ENCODE measurements at places on chromosomes 2 and 18. TPM values are rescaled to one million over a fixed set of nuclear protein-coding genes. Genes with fewer than 3 reads are reported as not detected.

- no peaks in the 10 kb centered on the region for H3K4me1 ChIP-seq
- no peaks in the 10 kb centered on the region for H3K27me3 ChIP-seq
- H3K36me3 ChIP-seq: no peaks in the 10 kb centered on the region
- H3K4me3 ChIP-seq: no peak overlapping the region
- no peak overlapping the region for H3K27ac ChIP-seq
These were observed 1073.3 kb upstream of the CDH2 start for GRCh38 chr18:29250259-29250658.

DNA sequence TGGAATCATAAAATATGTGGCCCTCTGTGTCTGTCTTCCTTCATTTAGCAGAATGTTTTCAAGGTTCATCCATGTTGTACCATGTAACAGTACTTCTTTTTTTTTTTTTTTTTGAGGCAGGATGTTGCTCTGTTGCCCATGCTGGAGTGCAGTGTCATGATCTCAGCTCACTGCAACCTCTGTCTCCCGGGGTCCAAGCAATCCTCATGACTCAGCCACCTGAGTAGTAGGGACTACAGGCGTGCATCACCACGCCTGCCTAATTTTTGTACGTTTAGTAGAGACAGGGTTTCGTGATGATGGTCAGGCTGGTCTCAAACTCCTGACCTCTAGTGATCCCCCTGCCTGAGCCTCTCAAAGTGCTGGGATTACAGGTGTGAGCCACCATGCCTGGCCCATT, 31.2 kb downstream of the RAB1A start:
- no peak overlapping the region for H3K4me3 ChIP-seq
- peaks cover 3% of the 10 kb centered on the region for H3K27me3 ChIP-seq
- no peak for DNase-seq
- peaks cover 13% of the 10 kb centered on the region for H3K4me1 ChIP-seq
- H3K36me3 ChIP-seq: peaks cover 7% of the 10 kb centered on the region

- H3K27me3 ChIP-seq: peaks cover 2% of the 10 kb centered on the region
- H3K27ac ChIP-seq: no peak overlapping the region
- no peaks in the 10 kb centered on the region for H3K36me3 ChIP-seq
- H3K4me3 ChIP-seq: no peak overlapping the region
These were observed 403.9 kb upstream of the CYRIA start for GRCh38 chr2:17069564-17069963.

GRCh38 chr2:48508461-48509124, 21.4 kb upstream of the STON1 start:
- peaks cover 52% of the 10 kb centered on the region for H3K36me3 ChIP-seq
- H3K27me3 ChIP-seq: no peaks in the 10 kb centered on the region
- H3K4me3 ChIP-seq: no peak overlapping the region
- peak overlapping the region; percentile 74 for H3K27ac ChIP-seq
- H3K4me1 ChIP-seq: peaks cover 18% of the 10 kb centered on the region
- no peak for DNase-seq

- no peaks in the 10 kb centered on the region for H3K36me3 ChIP-seq
- peak overlapping the region; percentile 62 for H3K27ac ChIP-seq
- no peak for DNase-seq
- no peak overlapping the region for H3K4me3 ChIP-seq
- no peaks in the 10 kb centered on the region for H3K4me1 ChIP-seq
These were observed 273.3 kb downstream of the NDUFA10 start for GRCh38 chr2:239751679-239752355.

- no peaks in the 10 kb centered on the region for H3K36me3 ChIP-seq
- H3K27me3 ChIP-seq: peaks cover 6% of the 10 kb centered on the region
- no peaks in the 10 kb centered on the region for H3K4me1 ChIP-seq
- no peak for DNase-seq
These were observed 12.7 kb downstream of the GKN2 start for GRCh38 chr2:68939962-68940361.

GRCh38 chr2:96108541-96109360, 7.6 kb downstream of the ADRA2B start:
- DNase-seq: no peak
- H3K4me1 ChIP-seq: no peaks in the 10 kb centered on the region
- no peak overlapping the region for H3K27ac ChIP-seq
- H3K4me3 ChIP-seq: no peak overlapping the region

FEV gene
- not detected for polyA plus RNA-seq

MC2R gene
- polyA plus RNA-seq: not detected

L3MBTL4 gene
- 6.7 TPM for polyA plus RNA-seq

SLC8A1 gene
- 0.11 TPM for polyA plus RNA-seq

All from immature natural killer cell (primary cell).